ENCODE measurements at places on chromosomes 3 and 15.

DNA sequence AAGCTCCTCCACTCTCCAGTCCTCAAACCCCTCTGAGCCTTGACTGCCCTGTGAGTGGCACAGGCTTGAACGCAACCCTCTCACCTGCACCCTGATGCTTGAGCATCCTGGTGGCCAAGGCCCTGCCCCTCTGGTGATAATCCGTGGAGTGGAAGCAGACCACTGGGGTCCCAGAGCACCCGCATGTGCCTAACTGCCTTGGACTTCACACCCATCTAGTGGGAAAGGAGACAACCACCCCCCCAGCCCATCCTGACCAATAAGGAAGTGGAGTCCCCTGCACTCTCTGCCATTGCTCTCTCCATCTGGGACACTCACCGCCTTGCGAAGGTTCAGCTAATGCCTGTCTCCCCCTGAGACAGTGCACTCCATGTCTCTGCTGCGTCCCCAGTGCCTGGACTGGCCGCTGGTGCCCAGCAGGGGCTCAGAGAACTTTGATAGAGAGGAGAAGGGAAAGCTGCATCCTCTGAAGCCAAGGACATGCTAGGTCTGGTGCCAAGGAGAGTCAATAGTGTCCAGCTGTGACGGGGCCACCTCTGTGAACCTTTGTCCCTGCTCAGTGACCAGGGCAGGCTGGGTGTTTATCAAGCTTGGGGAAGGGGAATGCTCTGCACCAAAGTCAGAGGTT, 3.4 kb downstream of the KLF15 start:
- no peak for DNase-seq

DNA sequence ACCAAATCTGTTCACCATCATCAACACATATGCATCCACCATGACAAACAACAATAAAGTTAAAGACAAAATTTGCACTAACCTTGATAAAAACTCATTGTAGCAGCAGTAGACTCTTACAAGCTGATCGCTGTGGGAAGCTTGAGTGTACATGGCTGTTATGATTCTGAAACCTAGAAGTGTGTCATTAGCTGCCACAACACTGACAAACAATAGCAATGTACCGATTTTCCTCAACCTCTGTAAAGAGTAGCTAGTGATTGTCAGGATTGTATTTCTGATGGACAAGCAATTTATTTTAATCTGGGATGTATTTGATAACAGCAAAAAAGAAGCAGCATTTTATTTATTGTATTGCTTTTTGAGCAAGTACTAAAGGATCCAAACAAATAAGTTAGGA, 1357.7 kb downstream of the ROBO1 start:
- no peak for DNase-seq

- no peak for DNase-seq
These were observed 992.7 kb downstream of the NTRK3 start for GRCh38 chr15:87263871-87264270.

DNA sequence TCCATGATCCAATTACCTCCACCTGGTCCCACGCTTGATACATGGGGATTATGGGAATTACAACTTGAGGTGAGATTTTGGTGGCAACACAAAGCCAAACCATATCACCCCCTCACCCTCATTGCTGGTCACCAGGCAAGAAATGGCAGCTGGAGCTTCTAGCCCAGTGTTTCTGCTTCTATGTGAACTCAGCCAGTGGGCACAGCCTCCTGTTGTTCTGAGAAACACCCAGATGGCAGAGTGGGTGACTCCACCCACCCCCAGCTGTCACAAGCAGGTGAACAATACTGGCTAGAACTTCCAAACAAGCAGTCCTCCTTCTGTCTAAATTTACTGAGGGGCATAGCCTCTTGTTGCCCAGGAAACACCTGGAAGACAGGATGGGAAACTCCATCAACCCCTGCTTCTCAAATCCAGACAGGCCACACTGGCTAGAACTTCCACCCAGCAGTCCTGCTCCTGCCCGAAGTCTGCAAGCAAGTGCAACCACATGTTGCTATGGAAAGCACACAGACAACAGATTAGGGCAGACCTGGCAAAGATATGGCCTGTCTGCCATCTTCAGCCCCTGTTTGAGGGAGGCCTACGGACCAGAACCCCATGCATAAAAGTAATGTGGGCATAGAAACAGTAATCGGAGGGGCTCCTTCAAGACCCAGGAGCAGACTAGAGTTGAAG, 114.1 kb downstream of the DTWD1 start:
- DNase-seq, result no peak

DNA sequence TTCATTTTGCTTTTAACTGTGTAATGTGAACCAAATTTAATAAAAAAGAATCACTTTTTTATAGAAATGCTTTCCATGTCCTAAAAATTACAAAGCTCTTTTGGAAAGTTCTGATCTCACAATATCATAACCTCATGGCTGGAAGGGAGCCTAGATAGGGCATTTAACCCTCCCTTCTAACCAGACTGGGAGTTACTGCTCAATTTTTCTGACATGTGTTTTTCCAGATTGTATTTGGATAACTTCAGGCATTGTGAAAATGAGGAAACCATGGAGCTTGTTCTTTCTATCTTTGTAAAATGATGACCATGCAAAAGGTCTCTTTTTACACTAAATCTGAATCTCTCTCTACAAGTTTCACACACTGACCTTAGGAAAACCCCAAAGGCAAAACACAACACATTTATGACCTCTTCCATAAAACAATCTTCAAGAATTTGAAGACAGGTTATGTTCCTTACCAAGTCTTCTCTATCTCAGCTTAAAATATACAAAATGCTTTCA, 508.8 kb downstream of the DIPK2A start:
- no peak for DNase-seq

DNA sequence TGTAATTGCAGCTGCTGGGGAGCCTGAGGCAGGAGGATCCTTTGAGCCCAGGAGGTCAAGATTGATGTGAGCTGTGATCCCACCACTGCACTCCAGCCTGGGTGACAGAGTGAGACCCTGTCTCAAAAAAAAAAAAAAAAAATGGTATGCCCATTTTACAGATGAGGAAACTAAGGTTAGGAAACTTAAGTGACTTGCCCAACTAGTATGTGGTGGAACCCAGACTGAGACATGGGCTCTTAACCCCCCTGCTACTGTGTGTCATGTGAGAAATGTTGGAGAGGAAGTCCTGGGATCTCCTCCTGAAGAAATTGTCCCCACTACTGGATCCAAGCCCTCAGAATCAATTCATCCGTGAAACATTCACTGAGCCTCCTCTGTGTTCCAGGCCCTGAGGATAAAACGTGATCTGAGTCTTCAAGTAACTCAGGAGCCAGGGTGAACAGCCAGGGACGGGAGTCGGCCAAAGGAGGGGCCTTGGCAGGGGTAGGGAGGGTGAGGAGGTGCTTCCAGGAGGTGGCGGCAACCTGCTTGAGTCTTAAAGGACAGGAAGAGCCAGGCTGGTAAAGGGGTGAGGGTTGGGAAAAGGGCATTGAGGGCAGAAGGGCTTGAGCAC, 19.6 kb upstream of the RNU6-1 start:
- no peak for DNase-seq

DNA sequence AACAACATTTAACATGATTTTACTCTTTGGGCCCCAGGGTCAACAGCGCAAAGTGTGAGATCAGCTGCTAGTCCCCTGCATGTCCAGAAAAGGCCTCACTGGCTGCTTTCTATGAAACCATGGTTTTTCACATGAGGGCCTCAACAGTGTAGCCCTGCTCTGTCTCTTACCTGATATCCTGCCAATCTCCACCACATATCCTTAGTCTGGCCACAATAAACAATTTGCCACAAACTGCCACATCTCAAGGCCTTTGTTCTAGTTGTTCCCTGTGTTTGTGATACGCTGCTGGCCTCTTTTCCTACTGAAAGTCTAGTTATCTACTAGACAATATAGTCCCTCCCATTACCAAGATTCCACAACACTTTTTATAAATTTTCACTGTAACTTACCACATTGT, 17.7 kb downstream of the VPS39 start:
- DNase-seq, result no peak
